ENCODE measurements at places on chromosomes 3 and 15.

- no peak for DNase-seq
These were observed 118.7 kb downstream of the CACNA1D start for GRCh38 chr3:53613125-53613524.

DNA sequence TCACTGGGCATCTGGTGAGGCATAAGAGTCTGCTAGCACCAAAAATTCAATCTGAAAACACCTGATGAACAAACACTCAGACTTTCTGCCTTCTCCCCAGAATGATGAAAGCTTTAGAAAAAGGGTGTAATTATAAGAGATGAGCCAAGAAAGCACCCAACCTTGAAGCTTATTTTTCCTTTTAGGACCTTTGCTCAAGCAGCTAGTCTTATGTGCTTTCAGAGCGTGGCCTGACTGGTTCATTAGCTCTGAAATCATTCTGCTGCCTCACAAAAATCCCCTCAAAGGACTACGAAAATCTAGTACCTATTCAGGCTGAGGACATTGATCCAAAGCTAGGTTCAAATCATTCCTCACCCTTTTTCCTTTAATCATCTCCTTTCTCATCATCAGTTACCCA is 662.3 kb downstream of the MAGI1 start:
- no peak for DNase-seq

GRCh38 chr3:150292891-150293290 is 115.2 kb upstream of the TSC22D2 start:
- no peak for DNase-seq

GRCh38 chr3:7263347-7264195 is 402.7 kb downstream of the GRM7 start:
- no peak for DNase-seq

DNA sequence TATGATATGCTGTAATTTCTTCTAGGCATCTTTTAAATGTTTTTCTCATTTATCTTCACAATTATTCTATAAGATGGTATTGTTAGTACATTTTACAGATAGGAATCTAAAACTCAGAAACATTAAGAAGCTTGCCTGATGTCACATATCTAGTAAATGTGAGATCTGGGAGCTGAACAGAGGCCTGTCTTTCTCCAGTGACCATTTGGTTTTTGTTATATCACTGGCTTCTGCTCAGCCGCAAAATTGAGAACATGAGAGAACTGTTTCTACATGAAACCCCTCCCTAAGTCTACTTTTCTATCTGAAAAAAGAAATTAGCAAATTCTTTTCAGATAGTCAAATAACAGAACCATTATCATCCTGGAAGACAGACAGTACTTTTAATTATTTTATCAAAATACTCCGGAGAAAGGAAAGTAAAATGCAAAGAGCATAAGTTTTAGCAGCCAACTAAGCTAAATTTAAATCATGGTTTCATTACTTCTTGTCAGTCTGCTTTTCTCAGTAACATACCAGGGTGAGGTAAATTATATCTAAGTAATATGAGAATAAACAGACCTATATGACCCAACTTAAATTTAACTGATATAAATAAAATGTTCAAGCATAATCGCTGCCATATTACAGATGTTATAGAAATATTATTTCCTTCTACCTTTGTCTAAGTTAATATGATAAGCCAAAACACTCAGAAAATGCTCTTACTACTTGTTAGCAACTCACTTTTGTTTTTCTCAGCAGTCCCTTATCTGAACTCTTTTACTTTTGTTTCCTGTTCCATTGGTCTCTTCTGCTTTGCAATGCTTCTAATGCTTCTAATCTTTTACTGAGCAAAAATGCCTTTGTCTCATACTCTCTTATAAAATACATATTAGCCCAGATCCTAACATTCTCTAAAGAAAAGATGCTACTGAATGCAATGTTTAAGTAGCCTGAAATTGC is 68.0 kb upstream of the MBNL1 start:
- DNase-seq = no peak

GRCh38 chr15:89669941-89670340 is 9.2 kb downstream of the PLIN1 start:
- no peak for DNase-seq

DNA sequence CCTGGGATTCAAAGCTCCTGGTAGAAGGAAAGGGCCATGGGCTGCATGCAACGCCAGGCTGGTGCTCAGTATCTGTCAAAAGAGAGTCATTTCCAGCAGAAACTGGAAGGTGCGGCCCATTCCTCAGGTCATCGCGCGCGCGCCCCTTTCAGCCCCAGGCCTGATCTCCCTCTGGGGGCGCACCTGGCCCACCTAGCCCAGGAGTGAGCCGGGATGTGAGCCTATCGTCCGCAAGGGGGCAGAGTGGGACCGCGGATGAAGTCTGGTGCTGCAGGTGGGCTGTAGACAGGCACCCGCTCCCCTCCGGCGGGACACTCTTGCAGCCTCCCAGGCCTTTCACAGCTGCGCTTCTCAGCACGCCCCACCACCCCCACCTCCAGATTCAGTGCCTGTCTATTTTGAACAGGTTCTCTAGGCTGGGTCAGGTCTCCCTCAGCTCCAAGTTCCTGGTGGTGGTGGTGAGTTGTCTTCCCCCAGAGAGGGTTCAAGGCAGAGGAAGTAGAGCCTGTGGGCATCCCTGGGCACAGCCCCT is 5.8 kb upstream of the RPL29 start:
- DNase-seq = no peak

DNA sequence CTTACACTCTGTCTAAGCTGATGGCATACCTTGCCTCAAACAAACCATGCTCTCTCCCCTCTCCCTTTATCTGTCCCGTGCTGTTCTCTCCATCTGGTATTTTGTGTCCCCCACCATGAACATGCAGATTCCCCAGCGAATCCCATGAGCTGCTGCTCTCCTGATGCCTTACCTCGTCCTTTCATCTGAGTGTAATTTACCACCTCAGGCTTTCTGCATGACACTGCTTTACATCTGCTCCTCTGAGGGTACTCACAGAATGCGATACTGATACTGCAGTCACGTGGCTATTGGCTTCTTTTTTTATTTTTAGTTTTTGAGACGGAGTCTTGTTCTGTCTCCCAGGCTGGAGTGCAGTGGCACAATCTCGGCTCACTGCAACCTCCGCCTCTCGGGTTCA is 341.7 kb downstream of the PTPRG start:
- no peak for DNase-seq

DNA sequence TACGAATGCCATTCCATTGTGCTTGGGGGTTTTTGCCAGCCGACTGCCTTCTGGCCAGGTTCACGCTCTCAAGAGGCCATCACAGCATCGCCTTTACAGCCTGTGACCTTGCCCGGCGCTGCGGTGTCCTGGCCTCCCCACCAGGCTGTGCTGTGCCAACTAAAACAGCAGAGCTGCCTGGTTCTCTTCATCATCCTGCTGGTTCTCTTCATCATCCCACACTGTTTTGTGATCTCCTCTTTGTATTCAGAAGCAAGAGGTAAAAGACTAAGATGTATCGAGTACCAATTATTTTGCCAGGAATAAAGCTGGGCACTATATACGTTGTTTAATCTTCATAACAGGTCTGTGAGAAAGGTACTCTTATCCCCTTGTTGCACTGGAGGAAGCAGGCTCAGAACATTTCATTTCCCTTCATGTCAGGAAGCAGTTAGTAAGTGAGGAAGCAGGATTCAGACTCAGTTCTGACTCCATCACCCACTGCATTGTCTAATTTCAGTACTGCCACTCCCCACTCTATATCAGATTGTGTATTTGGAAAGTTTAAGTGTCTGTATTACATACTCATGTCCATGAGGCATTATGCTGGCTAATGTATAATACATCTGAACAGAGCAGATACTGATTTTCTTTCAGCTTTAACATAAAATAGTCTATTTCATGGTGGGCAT is 92.7 kb downstream of the LRRC28 start:
- no peak for DNase-seq

- DNase-seq = no peak
These were observed 636.6 kb upstream of the NR2F2 start for GRCh38 chr15:95693917-95694316.

DNA sequence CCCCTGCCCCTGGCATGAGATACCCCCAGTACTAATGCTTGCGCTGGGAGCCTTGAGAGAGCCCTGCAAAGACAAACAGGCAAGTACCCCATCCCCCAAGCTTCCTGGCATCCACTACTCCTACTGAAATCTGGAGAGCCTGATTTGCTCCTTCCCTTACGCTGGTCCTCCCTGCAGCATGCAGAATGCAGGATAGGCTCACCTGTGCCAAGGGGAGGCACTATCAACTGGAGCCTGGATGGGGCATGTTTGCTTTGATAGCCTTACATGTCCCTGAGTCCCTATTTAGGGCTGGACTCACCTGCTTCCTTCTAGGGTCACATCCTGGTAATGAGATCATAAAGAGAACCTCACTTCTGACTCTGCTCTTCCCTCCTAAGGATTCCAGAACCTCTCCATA is 42.9 kb downstream of the RAB11A start:
- no peak for DNase-seq

DNA sequence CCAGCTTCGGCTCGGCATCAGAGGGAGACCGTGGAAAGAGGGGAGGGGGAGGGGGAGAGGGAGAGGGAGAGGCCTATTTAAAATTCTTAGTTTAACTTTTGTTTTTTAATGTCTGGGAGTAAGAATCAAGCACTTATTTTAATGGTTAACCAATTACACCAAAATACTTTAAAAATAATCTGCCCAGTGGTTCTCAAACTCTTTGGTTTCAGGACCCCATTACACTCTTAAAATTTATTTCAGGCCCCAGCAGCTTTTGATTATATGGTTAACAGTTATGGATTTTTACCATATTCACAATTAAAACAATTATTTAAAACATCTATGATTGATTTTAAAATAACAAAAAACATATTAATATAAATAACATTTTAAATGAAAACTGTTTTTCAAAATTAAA is 44.5 kb downstream of the NKIRAS1 start:
- DNase-seq = no peak

DNA sequence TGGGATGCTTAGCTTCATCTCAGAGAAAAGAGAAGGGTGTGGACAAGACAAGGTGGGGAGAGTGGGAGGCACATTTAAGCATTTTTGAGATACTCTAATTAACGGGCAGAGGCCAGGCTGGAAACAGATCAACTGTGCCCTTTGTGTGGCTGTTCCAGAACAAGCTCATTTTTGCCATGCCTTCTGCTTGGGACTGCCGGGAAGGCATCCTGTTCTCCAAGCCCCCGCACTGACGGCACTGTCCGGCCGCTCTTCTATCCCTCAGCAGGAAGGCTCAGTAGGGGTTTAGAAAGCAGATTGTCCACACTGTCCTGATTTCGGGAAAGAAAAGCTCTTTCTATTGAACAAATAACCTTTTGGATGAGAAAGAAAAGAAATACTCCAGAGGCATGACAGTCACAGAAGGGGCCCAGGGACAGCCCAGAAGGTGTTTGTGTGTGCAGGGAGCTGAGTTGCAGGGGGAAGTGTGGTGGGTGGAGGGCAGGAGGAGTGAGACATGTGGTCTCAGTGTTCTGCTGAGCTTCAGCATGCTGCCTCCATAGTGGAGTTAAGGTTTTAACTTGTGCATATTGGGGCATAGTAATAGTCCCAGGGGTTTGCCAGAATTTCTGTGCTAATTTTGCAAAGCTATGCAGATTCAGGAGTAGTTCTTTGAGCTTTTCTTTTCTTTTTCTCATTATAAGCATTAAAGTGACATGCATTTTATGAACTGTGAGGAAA is 27.3 kb downstream of the SV2B start:
- DNase-seq = no peak

GRCh38 chr3:45773714-45774449 is 22.5 kb downstream of the SLC6A20 start:
- DNase-seq = no peak

GRCh38 chr15:60413231-60413824 is 15.5 kb upstream of the ANXA2 start:
- DNase-seq = no peak

GRCh38 chr3:17219593-17219992 is 334.8 kb downstream of the PLCL2 start:
- DNase-seq = no peak

GRCh38 chr3:67094167-67094566 is 96.1 kb downstream of the KBTBD8 start:
- DNase-seq = no peak

- no peak for DNase-seq
These were observed 45.5 kb downstream of the GPR149 start for GRCh38 chr3:154384479-154384878.

DNA sequence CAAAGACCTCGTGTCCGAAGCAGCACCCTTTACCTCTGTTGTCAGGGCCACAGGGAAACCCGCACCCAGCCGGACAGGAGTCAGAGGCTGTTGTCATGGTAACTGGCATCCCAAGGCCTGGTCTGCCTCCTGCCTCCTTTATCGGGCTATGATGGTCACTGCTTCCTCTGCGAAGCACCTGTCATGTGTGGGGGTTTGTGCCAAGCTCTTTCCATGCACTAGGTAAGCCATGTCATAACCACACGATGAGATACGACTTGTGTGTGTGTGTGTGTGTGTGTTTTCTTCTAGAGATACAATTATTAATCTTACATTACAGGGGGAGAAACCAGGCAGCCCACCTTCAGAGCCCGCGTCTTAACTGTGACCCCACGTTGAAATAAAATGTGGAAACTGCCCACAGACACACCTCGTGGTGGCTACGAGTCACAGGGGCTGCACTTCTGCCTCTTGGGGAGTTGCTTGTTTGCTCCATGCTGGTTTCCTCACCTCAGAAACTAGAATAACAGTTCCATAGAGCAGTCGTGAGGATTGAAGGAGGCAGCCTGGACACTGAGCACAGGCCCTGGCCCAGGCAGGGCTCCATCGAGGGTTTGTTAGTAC is 18.0 kb downstream of the ZDHHC19 start:
- DNase-seq = no peak

- DNase-seq = no peak
These were observed 447.4 kb downstream of the MAGI1 start for GRCh38 chr3:65591313-65591712.

- no peak for DNase-seq
These were observed 62.3 kb upstream of the PLSCR4 start for GRCh38 chr3:146313031-146313745.

DNA sequence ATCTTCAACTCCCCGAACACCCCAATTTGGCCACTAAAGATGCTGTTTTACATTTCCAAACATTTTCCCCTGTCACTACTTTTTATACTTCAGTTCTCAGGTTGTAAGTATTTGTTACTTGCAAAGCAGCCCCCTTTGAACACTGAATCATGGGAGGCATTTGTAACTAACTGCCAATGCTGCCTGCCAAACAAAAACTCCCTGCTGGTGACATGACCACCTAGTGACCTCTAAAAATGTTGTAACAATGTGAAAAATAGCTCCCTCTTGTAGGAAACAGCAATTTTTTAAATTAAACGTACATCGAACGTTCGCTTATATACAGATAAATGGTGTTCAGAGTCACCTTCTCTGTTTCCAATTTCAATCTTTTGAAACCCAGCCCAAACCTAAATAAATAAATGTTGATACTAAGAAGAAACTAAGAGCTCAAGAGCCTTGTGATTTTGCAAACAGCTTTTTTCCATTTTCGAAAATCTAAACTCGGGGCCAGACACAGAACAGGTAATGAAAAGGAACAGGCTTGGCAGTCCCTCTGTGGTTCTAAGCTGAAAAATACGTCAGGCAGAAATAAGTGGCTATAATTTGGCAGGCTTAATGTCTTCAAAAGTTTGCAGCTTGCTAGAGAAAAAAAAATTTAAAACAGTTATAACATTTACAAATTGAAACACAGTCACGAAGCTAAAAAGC is 268.6 kb upstream of the WNT5A start:
- no peak for DNase-seq
